CD4-positive, alpha-beta T cell treated with Interleukin-2 at 100 ng/mL for 4 hours (primary cell): ENCODE measurements at places on chromosomes 1 and 21.

DNA sequence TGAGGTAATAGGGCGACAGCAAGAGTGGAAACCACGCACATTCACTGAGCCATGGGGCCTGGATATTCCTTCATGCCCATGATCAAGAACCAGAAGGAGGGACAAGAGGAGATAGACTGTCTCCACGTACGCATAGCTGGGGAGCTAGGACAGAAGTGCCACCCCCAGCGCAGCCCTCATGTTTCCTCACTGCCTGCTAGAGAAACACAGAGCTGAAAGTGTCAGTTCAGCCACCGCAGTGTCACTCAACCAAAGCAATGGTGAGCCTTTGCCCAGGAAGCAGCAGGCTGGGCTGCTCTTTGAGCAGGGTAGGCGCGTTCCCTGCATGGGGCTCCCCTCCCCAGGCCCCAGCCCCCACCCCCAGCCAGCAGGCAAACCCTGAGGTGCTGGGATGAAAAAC lies 68.5 kb downstream of the STUM start:
- DNase-seq, result no peak

- no peak for DNase-seq
Observed at GRCh38 chr1:207813946-207814345, 62.1 kb downstream of the CD46 start.

- DNase-seq, result no peak
Observed at GRCh38 chr1:33176362-33176850, 5.4 kb downstream of the TRIM62 start.

- DNase-seq, result no peak
Observed at GRCh38 chr1:9374748-9375341, 82.2 kb downstream of the SPSB1 start.

GRCh38 chr1:25565626-25566025 lies 22.2 kb downstream of the LDLRAP1 start:
- no peak for DNase-seq

DNA sequence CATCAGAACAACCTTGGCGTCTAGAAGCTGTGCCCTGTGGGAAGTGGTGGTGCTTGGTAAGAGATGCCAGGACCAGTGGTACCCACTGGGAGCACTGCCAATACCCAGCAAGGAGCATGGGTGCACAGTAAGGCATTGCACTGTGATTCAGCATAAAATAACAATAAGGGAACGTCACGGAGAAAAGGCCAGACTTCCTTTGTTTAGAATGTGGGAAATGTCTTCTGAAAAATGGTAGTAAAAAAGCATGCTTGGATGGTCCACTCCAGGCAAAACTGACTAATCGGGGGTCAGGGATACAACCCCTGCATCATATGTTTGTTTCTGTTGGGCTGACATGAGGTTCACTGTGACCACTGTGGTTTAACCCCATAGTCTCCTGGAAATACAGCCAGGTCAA lies 14.7 kb downstream of the METTL18 start:
- DNase-seq, result no peak

GRCh38 chr1:68542586-68542985 lies 45.7 kb upstream of the DEPDC1 start:
- no peak for DNase-seq

GRCh38 chr1:167518331-167518700 lies at the start of gene CD247:
Gene CD247, minus strand, starts transcription at chr1:167518529. Its CDS starts 64 bp downstream, at chr1:167518465.
- DNase-seq, result peak; percentile 87

DNA sequence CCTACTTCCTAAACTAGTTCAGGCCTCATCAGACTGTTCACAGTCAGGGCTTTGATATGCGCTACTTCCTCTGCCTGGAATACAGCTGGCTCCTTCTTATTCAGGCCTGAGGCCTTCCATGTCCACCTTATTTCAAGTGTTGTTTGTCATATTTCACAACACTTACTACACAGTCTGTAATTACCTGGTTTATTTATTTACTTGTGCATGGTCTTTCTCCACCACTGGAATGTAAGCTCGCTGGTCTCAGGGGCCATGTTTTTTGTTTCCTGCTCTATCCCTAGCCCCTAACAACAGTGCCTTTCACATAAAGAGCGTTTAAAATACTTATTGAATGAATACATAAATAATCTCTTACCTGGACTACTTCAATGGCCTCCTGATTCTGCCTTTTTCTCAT lies 4.6 kb upstream of the SRSF4 start:
- no peak for DNase-seq

- no peak for DNase-seq
Observed at GRCh38 chr1:46820560-46821060, 21.8 kb downstream of the CYP4B1 start.

GRCh38 chr1:209527372-209527771 lies 56.1 kb upstream of the CAMK1G start:
- DNase-seq, result no peak

GRCh38 chr1:76939050-76939816 lies 72.0 kb downstream of the ST6GALNAC5 start:
- DNase-seq, result no peak

- no peak for DNase-seq
Observed at GRCh38 chr1:183404476-183404875, 13.7 kb downstream of the NMNAT2 start.

- peak; percentile 75 for DNase-seq
Observed at GRCh38 chr1:6423321-6423999, 1.1 kb upstream of the ESPN start.

DNA sequence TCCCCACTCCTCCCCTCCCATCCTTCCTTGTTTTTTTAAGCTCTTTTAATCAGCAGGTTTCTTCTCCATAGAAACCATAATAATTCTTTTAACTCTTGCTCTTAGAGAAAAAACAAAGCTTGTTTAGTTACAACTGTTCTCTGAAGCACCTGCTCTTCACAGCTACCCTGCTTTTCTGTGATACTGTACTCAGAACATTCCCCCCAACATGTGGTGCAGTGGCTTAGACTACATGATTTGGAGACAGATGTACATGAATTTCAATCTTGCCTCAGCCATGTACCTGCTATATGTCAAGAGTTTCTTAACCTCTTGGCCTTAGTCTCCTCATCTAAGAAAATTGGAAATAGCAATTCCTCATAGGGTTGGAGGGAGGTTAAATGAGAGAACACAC lies 33.5 kb downstream of the LAMC2 start:
- DNase-seq, result no peak

GRCh38 chr1:107954126-107954525 lies 10.9 kb downstream of the VAV3 start:
- no peak for DNase-seq

GRCh38 chr1:11044849-11045427 lies 2.1 kb downstream of the MASP2 start:
- no peak for DNase-seq

DNA sequence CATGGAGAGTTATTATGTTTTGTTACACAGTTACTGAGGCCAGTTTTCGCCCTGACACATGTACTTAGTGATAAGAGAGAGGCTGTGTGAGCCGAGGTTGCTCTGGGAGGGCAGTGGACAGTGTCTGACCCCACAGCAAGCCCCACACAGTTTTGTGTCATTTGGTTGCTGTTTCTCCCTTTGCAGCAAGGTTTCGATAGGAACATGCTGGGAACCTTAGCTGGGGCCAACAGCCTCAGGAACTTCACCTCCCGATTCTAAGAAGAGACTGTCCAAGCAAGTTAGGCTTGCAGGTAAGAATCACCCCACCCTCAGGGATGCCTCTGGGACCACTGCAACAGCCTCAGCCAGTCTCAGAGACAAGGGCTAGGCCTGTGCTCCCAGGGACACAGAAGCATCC lies 45.3 kb downstream of the PKP1 start:
- no peak for DNase-seq

DNA sequence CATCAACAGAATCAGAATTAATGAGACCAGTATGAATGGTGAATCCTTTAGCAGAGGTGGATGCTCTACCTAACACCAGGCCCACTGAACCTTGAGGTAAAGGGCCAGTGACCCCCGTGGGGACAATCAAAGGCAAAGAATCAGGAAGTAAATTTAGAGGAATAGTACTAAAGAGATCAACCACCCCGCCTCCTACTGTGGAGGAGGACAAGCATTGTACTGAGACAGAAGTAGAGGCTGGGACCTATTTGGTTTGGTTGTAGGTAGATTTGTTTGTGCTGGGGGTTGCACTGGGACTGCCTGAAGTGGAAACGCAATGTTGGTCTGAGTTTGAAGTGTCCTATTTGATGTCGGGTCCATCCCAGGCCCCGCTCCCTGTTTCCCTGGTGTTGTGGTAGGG lies 9.5 kb downstream of the CD48 start:
- DNase-seq, result no peak

DNA sequence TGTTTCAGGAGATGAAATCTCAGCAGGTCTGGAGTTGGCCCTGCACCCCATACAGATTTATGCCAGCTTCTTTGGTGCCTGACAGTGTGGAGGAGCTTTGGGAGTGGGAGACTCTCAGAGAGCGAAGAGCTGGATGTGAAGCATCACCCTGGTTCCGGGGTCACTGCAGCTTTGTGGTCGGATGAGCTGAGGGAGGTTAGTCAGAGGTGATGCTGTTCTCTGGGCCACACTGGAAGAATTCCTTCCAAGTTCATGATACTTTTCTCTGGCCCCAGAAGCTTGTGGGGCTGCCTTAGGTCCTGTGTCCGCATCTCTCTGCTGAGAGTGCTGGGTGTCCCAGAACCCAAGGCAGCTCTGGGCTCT lies 467.8 kb downstream of the CAMTA1 start:
- no peak for DNase-seq

DNA sequence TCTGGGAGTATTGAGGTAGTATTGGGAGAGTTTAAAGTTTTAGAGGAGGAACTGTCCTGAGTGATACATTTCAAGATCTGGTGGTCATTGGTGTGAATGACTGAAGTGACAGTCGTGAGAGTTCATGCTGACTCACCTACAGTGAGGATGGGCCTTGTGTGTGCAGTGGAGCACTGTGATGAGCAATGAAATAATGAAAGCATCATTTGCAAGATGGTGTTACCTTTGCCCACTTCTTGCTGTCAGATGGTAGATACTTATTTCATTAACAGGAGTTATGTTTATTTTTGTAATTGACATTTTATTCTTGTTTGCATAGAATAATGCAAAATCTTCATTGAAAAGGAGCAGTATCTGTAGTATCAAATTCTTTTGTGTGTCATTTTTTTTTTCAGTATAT lies 29.0 kb downstream of the POU2F1 start:
- DNase-seq, result no peak

- DNase-seq, result no peak
Observed at GRCh38 chr1:25743164-25744139, 56.5 kb upstream of the SELENON start.

- no peak for DNase-seq
Observed at GRCh38 chr1:221751226-221751887, 9.5 kb upstream of the DUSP10 start.

GRCh38 chr21:38773099-38774061 lies 32.3 kb upstream of the ETS2 start:
- DNase-seq, result peak; percentile 16

DNA sequence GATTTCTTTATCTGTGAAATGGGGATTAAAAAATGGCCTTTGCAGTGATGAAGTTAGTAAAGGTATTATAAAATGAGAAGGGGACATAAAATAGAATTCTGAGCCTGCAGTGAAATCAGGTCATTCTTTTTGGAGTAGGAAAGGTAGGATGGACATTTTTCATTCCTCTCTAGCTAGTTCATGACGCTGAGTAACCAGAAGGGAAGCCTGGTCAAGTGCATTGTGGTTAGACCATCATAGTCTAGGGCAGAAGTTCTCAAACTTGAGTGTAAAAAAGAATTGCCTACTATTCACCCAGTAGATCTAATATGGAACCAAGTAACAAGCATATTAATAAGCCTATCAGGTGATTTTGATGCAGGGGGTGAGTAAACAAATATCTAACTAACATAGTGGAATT lies 50.8 kb downstream of the TGFB2 start:
- no peak for DNase-seq

- DNase-seq, result no peak
Observed at GRCh38 chr1:23477359-23478144, 6.4 kb downstream of the ASAP3 start.

GRCh38 chr1:50416150-50416527 lies 7.1 kb downstream of the DMRTA2 start:
- no peak for DNase-seq

DNA sequence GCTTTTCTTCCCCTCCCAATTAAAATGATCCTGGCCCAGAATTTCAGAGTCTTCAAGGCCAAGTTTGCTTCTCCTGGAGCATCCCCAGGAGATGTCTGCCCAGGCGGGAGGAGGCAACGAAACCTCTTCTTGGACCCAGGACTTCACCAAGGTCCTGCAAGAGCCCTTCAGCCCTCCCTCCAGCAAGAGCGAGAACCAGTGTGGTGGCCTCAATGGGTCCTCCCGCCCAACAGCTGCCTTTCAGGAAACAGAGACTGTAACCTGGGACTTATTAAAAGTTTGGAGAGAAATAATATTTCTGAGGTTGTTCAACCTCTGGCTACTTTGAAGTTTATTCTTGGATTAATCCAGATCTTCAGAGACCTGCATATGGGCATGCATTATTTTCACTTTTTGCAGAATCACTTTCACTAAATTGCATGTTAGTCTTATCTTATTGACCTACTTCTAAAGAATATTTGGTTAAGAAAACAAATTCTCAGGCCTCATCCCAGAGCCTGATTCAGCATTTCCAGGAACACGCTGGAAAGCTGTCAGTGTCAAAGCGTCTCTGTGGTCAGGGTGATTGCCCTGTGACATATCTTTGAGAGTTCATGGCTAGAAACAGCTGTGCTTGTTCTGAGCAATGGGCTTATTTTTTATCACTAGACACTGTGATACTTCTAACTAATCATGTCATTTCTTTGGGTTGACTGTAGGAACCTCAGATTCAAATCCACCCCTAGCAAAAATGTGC lies 66.0 kb upstream of the CLDN14 start:
- no peak for DNase-seq

- no peak for DNase-seq
Observed at GRCh38 chr1:38088366-38088765, 41.8 kb upstream of the POU3F1 start.
